Activated T-cell treated with anti-CD3 and anti-CD28 coated beads for 4 hours (primary cell): ENCODE measurements at places on chromosomes 16 and 17.

DNA sequence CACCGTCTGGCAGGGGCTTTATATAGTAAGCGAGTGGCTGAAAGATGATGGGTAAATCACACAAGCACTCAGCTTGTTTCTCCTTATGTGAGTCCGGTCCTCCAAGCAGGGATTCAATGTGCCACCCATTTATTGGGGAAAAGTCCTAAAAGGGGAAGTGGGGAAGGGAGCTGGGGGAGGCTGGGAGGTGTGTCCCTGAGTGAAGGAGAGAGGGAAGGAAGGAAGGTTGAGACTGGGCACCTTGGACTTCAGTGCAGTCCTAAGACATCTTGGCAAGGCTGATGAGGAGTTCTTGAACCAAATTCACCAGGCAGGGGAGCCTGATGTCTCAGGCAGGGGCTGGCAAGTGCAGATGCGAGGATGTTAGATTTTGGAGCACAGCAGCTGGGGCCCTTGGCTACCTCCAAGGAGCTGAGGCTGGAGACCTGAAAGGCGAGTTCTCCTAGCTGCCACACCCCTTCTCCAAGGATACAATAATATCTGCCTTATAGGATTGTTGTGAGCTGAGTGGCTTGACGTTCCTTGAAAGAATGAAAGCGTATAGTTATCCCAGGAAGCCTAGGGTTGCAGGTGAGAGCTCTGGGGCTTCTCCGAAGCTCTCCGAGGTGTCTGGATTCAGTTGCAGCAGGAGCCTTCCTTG is 23.0 kb upstream of the CYLD start:
- no peak for DNase-seq

- no peak for DNase-seq
These were observed 23.1 kb downstream of the CDK5RAP3 start for GRCh38 chr17:47993964-47994363.

DNA sequence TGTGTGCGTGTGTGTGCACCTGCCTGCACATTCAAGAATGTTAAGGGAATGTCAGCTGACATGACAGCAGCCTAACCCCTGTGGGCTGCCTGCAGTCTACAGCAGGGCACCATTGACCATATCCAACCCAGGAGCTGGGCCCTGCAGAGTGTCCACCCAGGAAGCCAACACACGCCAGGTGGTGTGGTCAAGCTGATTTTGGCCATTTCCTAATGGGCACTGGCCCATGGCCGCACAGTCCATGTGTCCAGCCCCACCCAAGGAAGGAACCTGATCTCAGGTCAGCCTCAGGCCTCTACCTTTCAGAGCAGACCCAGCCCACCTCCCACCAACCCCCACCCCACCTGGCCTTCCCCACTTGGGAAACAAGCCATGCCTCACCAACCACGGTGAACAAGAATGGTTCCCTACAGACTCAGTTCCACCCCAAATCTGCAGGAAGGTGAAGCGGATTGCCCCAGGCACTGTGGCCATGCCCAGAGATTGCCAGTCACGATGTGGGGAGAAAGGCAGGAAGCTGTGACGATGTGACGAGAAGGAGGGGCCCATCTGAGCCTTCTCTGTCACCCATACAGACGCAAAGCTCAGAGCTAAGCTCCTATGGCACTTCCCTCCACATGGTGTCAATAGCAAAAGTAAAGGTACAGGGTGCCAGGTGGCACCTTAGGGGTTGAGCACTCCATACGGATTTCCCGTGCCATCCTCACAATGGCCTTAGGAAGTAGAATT is 77.5 kb downstream of the ZNF423 start:
- no peak for DNase-seq

DNA sequence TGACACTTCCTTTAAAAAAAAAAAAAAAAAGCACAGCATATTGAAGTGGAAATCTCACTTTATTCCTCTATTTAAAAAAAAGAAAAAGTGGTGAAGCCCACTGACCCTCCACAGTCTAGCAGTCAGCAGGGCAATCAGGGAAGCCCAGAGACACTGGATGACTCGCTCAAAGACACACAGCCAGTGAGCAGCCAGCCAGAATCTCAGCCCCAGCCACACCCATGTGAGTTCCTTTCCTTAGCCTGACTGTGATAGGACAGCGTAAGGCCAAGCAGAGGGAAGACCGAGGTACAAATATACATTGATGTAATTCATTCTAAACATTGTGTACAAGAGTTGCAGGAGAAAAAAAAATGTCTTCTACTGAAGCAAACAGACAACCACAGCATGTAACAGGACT is 22.5 kb downstream of the XPO6 start:
- no peak for DNase-seq
